ENCODE measurements at places on chromosomes 2 and 18.

DNA sequence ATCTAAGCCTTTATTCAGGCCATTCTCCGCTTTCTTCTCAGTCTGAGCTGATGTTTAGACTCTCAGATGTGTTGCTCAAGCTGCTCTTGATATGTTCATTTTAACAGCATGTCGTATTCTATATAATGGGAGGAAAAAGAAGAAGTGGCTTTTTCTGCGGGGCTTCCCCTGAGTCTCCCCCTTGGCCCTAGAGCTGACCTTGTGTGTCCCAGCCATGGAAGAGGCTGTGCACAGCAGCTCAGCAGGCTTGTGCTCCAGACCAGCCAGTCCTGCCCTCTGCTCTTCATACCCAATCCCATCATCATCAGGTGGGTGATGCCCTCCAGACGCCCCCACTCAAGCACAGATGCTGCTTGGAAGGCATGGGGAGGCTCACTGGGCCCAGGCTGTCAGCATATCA lies 155.1 kb upstream of the CELF4 start:
- DNase-seq: no peak

GRCh38 chr2:175732531-175732930 lies 269.5 kb downstream of the LNPK start:
- no peak for DNase-seq

GRCh38 chr2:120802867-120803484 lies 67.3 kb downstream of the GLI2 start:
- DNase-seq: no peak

- DNase-seq: no peak
Measured at GRCh38 chr18:332007-332406, 64.2 kb upstream of the THOC1 start.

GRCh38 chr2:174048243-174048642 lies 83.1 kb upstream of the SP3 start:
- no peak for DNase-seq

- DNase-seq: no peak
Measured at GRCh38 chr2:126496493-126496892, 159.5 kb upstream of the GYPC start.

GRCh38 chr2:74006459-74006858 lies 21.7 kb downstream of the TET3 start:
- no peak for DNase-seq

DNA sequence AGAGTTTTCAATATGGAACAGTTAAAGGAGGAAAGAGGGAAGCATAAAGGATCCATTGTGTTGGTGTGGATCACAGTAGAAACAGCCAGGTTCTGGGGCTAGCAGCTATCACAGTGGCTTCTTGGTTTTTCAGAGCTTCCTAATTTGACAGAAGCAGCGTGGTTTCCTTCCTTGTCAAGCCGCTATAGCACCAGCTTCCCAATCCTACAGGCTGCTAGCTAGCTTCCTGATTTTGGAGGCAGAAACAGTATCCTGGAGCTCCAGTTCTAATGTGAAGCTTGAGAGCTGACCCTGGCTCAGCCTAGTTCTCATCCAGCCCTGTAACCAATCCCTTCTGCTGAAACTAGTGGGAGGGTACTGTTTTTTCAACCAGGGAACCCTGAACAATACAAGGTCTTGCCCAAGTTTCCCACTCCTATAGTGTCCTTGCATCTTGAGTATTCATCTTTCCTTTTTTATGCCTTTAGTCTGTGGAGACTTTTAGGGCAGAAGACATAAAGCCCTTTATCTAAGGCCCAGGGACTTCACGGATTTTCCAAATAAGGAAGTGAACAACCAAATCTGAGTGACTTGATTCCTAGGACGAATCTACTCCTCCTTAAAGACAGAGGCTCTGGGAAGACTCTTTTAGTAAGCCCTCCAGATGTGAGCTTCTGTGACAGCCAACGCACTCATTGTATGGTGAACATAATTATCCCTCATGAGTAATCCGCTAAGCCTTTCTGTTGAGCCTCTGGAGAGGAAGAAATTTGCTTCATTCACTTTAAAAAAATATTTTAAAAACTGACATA lies 33.8 kb downstream of the CCDC93 start:
- DNase-seq: no peak

- DNase-seq: no peak
Measured at GRCh38 chr2:226581004-226581403, 218.6 kb downstream of the IRS1 start.

DNA sequence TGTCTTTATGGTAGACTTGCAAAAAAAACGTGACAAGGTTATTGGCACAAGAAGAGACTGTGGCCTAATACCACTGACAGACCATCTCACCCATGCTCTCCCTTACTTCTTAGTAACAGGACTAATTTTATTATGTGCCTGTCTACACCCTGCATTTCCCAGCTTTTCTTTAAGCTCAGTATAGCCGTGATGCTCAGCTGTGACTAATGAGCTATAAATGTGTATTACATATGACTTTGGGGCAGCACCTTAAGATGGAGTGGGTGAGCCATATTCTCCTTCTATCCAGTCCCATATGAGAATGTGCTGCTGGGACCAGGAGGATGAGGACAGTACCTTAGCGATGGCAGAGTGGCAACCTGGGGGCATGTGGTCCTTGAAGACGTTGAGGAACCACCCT lies 293.5 kb downstream of the RNF144A start:
- no peak for DNase-seq

DNA sequence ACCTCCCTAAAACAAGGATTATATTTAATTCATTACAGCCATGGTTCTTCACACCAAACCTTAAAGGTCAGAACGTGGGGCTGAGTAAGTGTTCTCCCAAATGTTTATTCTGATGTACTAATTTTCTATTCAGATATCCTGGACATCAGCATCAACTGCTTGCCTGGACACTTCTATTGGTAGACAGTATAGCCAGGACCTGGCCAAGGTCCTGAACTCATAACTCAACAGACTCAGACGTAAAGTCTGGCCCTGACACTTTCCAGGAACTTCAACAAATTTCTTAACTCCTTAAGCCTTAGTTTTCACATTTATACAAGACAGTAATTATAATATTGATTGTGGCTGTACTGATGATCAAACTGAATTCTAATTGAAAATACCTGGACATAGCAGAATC lies 89.1 kb downstream of the AKAIN1 start:
- no peak for DNase-seq

- no peak for DNase-seq
Measured at GRCh38 chr2:180597179-180597578, 383.2 kb upstream of the UBE2E3 start.

DNA sequence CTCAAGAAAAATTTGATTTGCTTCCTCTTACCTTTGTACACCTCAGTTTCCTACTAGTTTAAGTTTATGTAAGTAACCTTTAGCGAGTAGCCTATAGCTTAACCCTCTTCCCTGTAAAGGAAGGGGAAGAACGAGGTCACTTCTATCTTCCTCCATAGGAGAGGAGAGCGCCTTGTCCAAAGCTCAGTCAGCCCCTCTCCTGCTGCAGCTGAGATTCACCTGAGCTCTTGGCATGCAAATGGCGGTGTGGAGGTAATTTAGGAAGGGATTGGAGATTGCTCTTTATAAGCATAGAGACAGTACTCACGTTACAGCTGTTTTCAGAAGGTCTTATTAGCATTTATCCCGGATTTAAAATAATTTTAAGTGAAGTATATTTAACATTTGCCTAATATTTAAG lies 27.8 kb upstream of the SERPINB12 start:
- DNase-seq: no peak

DNA sequence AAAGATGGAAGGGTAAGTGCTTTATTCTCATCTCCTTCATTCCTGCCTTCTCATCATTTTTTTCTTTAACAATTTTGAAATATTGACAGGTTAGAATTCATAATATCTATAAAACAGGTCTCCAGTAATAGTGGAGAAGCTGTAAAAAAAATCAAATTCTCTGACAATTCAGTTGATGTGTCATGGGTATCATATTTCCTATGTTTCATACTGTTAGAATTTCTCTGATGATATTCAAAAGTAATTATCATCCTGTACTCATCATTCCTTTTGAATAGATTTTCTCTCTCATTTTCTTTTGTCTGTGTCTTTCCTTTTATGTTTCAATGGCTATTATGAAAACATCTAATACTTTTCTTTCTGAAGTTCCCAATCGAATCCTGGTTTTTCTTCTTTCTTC lies 97.7 kb downstream of the CPS1 start:
- DNase-seq: no peak

GRCh38 chr2:127347734-127348392 lies 39.9 kb downstream of the MAP3K2 start:
- DNase-seq: no peak

- no peak for DNase-seq
Measured at GRCh38 chr2:190929919-190930318, 49.3 kb downstream of the GLS start.

- no peak for DNase-seq
Measured at GRCh38 chr18:32455361-32455760, 15.3 kb downstream of the GAREM1 start.

- DNase-seq: no peak
Measured at GRCh38 chr2:48345176-48345575, 184.8 kb upstream of the STON1 start.

GRCh38 chr2:28172114-28172898 lies 220.4 kb upstream of the FOSL2 start:
- DNase-seq: no peak

DNA sequence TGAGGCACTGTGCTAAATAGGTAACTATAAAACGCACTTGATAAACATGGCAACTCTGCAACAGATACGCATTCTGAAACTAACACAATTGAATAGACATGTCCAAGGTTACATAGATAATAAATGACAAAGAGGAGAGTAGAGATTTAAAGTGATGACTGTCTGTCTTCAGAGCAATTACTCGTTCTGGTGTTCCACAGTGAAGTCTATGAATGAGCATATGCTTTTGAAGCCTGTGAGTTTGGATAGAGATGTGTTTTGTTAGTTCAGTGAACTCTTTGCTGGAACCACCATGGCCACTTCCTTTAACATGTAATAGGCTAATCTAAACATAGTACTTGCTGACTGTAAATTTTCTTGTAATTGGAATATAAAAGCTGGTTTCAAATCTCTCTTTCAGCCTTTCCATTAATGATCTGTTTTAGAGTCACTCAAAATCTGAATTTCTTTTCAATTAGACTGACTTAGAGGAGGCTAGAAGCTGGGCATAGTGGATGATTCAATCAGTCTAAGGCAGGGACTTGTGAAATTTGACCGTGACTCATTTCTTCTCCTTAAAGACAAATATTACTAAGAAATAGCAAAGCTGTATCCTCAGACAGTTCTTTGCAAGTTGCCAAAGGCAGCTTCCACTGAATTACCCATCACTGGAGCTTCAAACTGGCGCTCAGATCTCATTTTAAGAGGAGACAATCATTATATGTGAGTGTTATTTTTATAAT lies 1130.1 kb upstream of the CELF4 start:
- no peak for DNase-seq

DNA sequence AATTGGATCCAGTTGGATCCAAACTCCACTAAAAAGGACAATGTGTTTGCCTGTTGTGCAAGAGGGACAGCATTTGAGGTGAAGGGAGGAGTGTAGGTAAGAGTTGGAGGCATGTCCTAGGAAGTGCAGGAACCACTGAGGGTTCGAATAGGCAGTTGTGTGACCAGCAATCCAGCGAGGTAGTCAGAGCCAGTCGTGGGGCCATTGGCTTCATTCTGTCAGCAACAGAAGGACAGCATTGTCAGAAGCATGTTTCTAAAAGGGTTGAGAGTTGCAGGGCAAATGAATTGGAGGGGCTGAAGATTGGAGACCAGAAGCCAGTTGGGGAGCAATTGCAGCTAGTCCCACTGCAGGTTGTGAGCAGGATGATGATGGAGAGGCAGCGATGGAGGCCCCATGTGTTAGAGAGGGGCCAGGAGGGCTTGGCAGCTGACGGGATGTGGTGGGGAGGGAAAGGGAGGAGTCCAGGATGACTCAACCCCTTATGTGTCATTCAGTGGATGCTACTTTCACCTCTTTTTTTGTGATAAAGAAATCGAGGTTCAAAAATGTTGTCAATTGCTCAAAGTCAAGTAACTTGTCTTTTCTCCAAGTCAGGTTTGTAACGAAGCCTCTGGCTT lies 96.7 kb upstream of the SIX3 start:
- DNase-seq: no peak

GRCh38 chr2:40741532-40741931 lies 289.6 kb upstream of the SLC8A1 start:
- DNase-seq: no peak

DNA sequence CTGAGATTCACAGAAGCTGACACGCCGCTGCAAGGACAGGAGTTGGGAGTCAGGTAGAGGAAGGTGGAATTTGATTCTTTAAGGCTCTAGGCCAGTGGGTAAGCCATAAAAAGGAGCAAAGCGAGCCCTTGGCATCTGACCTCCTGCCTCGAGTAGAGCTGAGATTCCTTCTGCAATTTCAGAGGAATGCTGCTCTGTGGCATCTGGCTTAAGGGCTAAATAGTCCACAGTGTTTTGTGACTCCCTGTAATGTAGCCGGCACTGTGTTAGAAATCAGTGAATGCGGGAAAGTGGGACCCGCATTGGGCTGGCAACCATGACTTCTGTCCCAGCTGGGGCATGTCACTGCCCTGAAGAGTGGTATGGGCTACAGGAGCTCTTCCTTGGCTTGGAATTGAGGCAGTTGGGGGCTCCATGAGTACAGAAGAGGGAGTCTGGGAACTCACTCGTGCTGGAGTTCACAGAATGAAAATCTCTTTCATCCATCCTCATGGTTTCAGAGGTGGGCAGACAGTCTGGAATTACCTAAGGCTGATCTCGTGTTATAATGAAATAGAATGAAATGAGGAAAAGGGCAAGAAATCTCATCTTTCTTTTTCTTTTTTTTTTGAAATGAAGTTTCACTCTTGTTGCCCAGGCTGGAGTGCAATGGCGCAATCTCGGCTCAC lies 12.7 kb upstream of the MYCN start:
- no peak for DNase-seq

- peak; percentile 71 for DNase-seq
Measured at GRCh38 chr18:47150029-47150823, at the start of gene HDHD2. Gene HDHD2, minus strand, starts transcription at chr18:47150500. Its CDS starts 14,061 bp downstream, at chr18:47136439.

DNA sequence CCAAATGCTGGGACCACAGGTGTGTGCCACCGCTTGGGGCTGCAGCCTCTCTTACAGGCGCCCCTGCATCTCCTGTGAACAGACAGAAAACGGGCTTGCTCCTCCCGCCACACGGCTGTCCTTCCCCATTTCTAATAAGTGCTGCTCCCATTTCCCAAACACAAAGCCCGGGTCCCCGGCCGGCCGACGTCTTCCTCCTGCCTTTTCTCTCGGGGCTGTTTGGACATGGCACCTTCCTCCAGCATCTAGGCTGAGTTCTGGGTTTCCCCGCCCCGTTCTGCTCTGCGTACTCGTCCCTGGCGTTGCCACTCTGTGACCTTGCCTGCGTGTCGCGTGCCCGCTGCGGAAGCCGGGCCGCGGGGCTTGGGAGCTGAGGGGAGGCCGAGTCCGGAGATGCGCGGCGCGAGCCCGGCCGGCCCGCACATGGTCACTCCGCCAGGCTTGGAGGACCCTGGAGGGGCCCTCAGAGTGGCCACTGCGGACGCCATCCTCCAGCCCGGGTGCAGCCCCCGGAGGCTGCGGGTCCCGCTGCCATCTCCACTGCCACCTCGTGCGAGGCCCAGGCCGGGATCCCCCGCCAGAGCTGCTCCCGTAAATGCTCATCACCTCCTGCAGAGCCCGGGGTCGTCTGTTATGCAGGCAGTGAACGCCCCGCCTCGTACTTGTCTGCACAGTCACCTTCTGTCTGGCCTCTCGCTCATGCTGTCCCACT lies 26.3 kb downstream of the PRELID3A start:
- DNase-seq: no peak

- no peak for DNase-seq
Measured at GRCh38 chr2:241203218-241204009, 14.9 kb downstream of the ANO7 start.

Data from activated T-helper 9 cell treated with anti-CD3 and anti-CD28 coated beads, Interleukin-2, amount 50 U/mL, for 16 hours (primary cell).